ENCODE measurements at places on chromosomes 7 and 10.

DNA sequence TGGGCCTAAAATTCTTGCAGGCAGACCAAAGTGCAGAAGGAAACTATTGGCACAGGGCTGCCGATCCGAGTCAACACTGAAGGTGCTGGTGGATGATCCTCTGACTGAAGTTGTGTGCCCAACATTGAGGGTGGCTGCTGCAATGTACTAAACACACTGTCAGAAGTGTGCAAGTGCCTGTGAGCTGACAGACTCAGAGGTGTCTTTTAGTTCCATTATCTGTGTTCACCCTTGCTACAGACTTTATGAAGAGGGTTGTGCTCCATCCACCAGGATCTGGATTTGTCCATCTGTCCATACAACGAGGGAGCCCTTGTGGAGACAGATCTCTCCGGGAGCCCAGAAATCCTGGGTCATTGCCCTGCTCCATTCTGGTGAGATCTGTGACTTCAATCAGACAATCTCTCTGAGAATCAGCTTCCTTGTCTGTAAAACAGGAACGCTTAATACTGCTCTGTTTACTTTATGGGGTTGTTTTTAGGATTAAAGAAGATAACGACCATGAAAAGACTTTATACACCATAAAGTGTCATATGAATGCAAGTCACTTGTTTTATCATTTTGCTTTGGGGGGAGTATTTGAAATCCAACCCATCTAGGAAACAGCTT, 9.5 kb upstream of the TRPV6 start:
- DNase-seq: no peak

DNA sequence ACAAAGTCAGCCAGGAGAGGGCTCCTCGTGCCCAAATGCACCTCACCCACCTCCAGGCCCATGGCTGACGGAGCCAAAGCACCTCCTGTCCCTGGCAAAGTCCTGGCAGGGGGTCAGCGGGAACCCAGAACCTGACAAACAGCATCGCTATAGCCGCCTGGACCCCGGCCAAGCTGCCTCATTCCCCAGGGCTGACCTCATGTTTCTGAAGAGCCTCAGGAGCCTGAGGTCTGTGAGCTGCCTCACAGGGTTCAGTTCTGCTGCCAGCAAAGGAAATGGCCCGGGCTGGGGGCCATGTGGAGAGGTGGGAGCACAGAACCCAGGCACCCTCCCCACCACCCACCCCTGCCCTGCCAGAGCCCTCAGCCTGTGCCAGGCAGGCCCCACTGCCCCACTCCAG, 4.2 kb upstream of the NANOS1 start:
- peak; percentile 24 for DNase-seq

- DNase-seq: no peak
These were observed 63.4 kb downstream of the KIAA1217 start for GRCh38 chr10:24272374-24272773.

DNA sequence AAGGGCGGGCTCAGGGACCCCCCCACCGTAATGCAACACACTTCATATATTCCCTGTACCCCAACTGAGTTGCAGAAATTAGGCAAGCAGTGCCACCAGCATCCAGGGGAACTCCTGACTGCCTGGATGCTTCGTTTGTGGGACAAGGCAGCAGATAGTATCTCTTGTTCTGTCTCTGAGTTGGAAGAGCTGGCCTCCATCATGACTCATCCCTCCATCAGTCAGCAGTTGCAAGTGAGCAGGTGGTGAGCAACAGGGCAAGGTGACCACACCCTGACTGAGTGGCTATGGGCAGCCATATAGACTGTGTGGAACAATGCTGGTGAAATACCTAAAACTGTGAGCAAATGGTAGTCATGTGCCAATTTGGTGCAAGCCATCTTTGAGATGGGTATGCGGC, 22.8 kb upstream of the ADAMTS14 start:
- DNase-seq: no peak

DNA sequence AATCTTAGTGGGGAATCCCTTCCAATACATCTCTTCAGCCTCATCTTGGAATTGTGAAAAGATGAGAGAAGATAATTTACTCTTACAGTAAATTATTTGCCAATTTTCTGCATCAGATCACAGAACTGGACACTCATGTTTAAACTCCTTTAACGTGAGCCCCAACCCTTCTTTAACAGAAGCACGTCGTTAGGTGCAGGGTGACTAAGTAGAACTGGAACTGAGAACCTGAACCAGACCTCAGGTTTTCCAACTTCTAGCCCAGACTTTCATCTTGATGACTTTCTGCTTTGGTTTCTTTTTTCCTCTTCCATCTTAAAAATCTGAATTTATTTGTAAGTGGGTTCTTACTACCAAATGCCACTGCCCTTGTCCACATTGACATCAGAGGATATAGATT, 57.2 kb upstream of the LYZL2 start:
- DNase-seq: no peak

DNA sequence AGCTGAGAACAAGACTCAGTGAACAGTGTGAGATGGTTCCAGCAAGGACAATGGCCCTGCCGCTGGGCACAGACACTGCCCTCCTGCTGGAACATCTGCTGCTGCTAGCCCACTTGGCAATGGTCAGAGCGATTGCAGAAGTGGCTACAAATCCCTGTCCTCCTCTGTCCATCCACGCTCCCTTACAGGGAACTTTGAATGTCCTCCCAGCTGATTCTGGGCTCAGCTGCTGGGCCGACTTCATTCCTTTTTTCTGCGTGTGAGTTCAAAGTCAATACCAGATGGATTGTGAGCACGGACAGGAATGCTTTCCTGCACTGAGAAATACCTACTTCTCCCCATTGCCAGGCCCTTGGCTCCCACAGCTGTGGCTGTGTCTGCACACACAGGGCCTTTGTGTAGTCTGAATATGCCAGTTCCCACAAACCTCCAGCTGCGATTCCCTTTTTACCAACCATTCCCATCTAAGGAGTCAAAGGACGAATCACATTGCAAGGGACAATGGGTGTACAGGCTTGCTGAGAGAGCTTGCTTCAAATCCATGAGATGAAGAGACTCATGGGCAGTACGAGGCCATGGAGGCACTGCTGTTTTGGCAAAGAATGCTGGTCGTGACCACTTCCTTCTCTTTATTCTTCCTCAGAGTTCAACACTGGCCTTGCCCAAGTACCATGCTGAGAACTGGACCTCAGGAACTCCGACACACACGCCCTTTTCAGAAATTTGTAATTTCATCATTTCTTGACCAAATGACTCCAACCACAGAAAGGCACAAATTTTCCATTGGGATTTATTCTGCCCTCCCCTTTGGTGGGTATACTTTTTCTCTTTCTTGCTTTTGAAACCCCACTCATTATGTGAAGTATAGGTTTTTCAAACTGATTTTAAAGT, 44.2 kb downstream of the BPGM start:
- peak; percentile 28 for DNase-seq

GRCh38 chr10:90969947-90970673, 49.2 kb upstream of the ANKRD1 start:
- DNase-seq: no peak

GRCh38 chr7:100623951-100624824, 11.8 kb downstream of the MOSPD3 start:
- no peak for DNase-seq

GRCh38 chr10:12322583-12323131, 26.7 kb upstream of the CAMK1D start:
- DNase-seq: no peak

- no peak for DNase-seq
These were observed 43.1 kb downstream of the KLF6 start for GRCh38 chr10:3741688-3742461.

- DNase-seq: no peak
These were observed at the start of gene MMP21 for GRCh38 chr10:125775491-125776106. TSS of gene MMP21 (minus strand) at chr10:125775821. CDS start at chr10:125775821, 0 bp downstream.

DNA sequence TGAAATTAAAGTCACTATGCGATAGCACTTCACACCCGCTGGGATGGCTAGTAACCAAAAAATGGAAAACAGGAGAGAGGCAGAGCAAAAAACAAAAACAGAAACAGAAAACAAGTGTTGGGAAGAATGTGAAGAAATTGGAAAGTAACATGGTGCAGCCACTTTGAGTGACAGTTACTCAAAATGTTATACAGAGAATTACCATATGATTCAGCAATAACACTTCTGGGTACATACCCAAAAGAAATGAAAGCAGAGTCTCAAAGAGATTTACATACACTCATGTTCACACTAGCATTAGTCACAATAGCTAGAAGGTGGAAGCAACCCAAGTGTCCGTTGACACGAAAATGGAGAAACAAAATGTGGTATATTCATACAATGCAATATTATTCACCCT, 88.6 kb upstream of the KCNIP2 start:
- no peak for DNase-seq

DNA sequence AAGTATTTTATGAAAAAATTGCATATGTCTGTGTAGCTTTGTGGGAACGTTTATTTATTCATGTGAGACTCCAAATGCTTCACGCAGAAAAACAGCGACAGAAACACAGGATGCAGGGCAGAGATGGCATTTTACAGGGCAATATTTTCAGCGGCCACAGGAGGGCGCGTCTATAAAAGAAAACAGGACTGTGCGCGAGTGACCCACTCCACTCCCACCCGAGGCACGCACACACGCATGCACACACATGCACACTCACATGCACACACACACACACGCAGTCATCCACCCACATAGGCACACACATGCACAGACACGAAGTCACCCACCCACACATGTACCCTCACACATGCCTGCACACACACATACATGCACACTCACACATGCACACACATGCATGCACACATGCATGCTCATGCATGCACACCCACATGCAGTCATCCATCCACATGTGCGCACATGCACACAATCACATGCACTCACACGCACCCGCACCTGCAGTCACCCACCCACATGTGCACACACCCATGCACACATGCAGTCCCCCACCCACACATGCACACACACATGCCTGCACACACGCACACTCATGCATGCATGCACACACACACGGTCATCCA, 96.3 kb downstream of the DNAJB6 start:
- DNase-seq: peak; percentile 87

- DNase-seq: no peak
These were observed 92.1 kb downstream of the CABCOCO1 start for GRCh38 chr10:61754587-61755550.

GRCh38 chr7:90747516-90747915, 151.4 kb downstream of the CDK14 start:
- DNase-seq: no peak

GRCh38 chr7:28245123-28245878, 64.7 kb upstream of the JAZF1 start:
- DNase-seq: no peak
